ENCODE measurements at places on chromosomes 1 and 21.

DNA sequence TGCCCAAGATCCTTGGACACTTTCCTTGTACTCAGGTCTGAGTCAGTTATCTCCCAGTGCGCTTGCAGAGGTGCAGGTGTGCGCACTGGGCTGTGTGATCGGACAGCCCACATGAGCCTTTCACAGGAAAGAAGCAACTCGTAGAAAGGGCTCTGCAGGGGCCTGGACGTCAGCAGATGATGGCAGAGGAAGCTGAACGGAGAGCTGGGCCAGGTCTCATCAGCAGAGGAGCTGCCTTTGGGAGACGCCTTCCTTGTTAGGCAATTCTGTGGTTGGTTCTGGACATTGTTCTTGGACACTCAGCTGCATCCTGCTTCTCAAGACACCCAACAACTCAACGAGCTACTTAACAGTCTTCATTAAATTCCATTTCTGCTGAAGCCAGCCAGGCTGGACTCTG lies 7.5 kb upstream of the PROK1 start:
- DNase-seq = no peak

- no peak for DNase-seq
Measured at GRCh38 chr1:46749404-46749803, 30.5 kb upstream of the EFCAB14 start.

GRCh38 chr1:87358219-87358618 lies 29.5 kb downstream of the LMO4 start:
- no peak for DNase-seq

DNA sequence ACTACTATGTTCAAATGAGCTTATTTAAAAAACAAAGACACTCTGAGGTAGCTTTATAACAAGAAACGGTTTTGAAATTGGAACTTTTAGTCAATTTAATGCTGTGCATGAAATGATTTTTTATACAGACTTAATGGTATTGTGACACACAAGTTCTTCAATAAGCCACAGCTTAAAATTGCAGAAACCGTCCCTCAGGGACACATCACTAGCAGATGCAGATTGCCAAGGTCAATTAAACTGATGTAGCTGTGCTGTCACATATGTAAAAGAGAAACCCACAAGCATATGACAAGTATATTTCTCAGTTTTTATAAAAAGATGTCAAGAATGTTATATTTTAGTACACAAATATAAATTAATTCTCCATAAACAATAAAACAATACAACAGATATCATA lies 366.9 kb downstream of the DPYD start:
- no peak for DNase-seq

DNA sequence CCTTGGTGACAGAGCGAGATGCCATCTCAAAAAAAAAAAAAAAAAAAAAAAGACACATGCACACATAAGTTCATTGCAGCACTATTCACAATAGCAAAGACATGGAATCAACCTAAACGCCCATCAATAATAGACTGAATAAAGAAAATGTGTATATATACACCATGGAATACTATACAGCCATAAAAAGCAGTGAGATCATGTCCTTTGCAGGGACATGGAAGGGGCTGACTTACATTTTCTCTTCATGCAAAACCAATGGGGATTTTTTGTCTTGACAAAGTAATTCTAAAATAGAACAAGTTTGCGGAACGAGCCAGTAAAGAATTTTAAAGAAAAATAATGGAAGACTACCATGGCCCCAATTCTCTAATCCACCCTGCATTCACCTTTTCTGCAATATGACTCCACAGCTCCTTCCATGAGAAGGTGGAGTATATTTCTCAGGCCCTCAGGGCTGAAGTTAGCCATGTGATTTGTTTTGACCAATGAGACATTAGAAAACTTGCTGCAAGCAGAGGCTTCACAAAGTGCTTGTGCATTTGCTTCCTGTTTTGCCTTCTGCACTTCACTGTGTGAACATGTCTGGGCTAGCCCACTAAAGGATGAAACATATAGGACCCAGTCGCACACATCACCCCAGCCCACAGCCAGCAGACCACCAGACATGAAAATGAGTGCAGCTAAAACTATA lies 78.8 kb upstream of the NR5A2 start:
- no peak for DNase-seq

DNA sequence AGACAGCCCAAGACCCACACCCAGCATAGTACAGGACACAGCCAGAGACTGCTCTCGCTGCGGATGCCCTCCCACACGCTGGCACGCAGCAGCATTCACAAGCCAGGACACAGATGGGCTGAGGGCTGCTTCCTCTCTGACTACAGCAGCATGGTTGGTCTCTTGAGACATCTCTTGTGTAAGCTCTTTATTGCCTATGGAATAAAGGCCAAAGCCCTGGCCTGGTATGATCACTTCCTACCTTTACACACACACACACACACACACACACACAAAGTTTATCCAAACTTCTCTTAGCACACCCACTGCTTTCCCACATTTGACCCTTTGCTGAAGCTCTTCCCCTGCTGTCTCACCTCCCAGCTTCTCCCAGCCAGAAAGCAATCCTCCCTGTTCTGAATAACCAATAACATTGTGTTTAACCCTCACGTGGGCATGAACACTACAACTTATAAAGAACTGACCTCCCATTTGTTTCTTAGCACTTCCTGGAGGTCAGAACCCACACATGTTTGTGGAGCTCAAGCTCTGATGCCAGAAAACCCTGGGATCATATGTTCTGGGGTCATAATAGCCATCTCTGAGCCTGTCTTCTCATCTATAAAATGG lies 1.2 kb upstream of the LUZP1 start:
- peak; percentile 26 for DNase-seq

GRCh38 chr1:174964261-174964971 lies 35.3 kb upstream of the CACYBP start:
- no peak for DNase-seq

All from stimulated activated naive CD8-positive, alpha-beta T cell treated with anti-CD3 and anti-CD28 coated beads, Interleukin-15, Interleukin-2, amounts not matched to agents 100 U/mL and 50 U/mL, for 24 hours (primary cell).